Stimulated activated CD4-positive, alpha-beta T cell treated with anti-CD3 and anti-CD28 coated beads, Interleukin-4, amount 100 ng/mL, for 4 hours (primary cell): ENCODE measurements at places on chromosomes 6 and 20.
A peak's percentile ranks its signal among the peaks of the same experiment; 100 is the strongest.

- no peak for DNase-seq
Measured at GRCh38 chr20:3932681-3933080, 43.5 kb downstream of the PANK2 start.

- DNase-seq, result no peak
Measured at GRCh38 chr6:15369838-15370237, 124.0 kb downstream of the JARID2 start.

DNA sequence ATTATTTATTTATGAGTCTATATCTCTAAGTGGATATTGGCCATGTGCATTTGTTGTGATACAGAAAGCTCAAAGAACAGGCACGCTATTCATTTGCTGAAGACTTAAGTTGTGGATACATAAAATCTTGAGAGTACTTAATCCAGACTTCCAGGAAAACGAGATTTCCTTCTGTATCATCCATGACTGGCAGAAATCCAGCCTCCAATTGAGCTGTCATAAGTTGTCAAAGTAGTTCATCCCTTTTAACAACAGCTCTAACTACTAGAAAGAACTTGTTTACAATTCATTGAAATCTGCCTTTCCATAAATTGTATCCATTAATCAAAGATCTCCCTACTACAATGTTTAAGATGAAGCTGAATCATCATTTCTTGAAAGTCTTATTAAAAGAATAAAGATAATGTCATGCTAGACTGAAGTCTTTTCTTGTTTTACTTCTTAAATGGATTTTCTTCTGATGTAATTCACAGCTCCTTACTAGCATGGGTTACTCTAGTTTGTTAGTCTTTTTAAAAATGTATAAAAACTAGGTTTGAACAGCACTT is 447.3 kb upstream of the CITED2 start:
- DNase-seq, result no peak

DNA sequence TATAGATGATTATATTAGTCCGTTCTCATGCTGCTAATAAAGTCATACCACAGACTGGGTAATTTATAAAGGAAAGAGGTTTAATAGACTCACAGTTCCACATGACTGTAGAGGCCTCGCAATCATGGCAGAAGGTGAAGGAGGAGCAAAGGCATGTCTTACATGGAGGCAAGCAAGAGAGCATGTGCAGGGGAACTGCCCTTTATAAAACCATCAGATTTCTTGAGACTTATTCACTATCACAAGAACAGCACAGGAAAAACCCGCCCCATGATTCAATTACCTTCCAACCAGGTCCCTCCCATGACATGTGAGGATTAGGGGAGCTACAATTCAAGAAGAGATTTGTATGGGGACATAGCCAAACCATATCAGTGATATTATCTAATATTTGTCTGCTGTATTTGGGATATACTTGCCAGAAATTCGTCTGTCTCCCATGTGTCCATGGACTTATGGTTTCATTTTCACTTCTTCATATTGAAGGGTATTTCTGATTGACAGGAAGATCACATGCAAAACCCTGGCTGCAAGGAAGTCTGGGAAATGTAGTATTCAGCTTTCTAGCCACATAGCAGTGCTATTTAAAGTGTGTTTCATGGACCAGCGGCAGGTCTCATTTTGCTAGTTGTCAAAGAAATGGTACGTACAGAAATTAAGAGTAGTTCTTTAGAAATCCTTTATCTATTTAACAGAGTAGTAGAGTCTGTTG is 50.5 kb upstream of the PAK5 start:
- DNase-seq, result no peak

- no peak for DNase-seq
Measured at GRCh38 chr6:24844903-24845302, 46.2 kb upstream of the ARMH2 start.

GRCh38 chr20:57315976-57316480 is 13.6 kb upstream of the SPO11 start:
- DNase-seq, result no peak

DNA sequence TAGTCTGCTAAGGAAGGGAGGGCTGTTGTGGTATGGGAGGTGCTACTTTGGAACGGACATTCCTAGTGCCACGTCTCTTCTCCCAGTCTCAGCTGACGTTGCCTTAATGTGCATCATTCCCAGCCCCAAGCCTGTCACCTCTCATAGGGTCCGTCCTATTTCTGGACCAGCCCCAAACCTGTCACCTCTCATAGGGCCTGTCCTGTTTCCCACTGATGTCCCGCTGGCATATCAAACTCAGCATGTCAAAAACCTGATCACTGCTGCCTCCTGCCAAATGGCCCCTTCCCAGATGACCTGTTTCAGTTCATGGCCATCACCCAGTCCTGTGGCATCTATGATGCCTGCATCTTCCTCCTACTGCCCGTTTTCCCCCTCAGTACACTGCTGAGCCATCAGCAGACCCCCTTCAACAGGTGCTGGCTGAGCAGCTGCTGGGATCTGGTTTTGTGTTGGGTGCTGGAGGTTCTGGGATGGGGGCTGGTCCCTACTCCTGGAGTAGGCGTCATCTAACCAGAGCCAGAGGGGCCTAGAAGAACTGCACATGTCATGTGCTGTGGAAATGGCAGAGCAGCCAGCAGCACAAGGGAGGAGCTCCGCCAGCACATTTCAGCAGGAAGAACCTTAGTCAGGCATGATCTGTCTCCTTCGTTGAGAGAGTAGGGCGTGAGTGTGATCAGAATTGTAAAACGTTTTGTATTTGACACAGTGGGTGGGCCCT is 3.3 kb downstream of the ENTPD6 start:
- no peak for DNase-seq

- no peak for DNase-seq
Measured at GRCh38 chr6:131694832-131695426, 6.3 kb downstream of the OR2A4 start.

- DNase-seq, result no peak
Measured at GRCh38 chr6:46098678-46099077, 31.1 kb upstream of the ENPP4 start.

GRCh38 chr6:105058316-105058715 is 101.4 kb downstream of the LIN28B start:
- no peak for DNase-seq

GRCh38 chr6:160520043-160520904 is 143.8 kb downstream of the LPA start:
- DNase-seq, result peak; percentile 63

GRCh38 chr6:31717499-31718222 is 2.5 kb downstream of the LY6G6D start:
- no peak for DNase-seq

DNA sequence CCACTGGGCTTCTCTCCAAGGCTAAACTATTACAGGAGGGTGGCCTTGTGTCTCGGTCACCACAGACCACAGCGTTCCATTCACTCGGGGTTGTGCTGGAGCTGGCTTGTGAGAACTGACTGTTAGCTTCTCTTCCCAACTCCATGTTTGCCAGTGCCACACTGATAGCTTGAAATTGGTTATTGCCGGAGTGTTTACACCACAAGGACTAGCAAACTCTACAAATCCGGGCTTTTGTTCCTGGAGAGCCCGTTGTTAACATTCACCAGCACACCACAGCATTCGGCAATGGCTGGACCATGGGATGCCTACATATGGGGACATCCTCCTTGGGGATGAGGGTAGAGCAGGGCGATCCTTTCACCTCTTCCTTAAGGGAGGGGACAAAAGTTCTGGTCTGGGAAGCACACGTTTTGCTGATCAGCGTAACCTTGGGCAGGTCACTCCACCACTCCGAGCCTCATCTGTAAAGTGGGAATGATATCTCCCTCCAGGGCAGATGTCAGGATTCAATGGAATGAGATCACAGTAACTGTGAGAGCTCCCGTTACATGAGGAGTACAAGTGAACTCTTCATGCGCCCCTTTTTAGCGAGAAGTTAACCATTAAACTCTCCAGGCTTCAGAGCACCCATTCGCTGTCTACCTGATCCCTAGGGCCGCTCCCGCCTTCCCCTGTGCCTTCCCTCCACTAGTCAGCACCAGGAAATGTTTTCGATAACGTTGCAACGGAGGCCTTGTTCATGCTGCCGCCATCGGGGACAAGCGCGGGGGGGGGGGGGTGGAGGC is 41.7 kb upstream of the TTPAL start:
- DNase-seq, result no peak

- DNase-seq, result no peak
Measured at GRCh38 chr6:21965016-21965415, 331.8 kb downstream of the PRL start.

DNA sequence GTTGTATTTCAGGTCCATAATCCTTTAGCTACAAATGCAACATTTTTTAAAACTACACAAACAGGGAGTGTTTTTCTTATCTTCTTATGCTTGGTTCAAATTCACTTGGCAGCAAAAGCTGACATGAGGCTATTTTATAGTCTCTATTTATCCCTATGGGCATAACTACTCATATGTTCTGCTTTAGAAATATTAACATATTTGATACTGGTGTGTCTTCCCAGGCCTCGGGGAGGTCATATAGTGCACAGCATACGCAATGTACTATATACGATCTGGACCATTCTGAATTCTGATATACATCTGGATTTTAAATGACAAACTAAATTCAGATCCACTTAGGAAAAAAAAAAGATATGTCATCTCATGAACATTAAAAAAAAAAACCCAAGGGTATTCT is 69.2 kb downstream of the TFAP2C start:
- DNase-seq, result no peak

GRCh38 chr6:76840041-76840745 is 623.1 kb downstream of the HTR1B start:
- DNase-seq, result no peak

- DNase-seq, result no peak
Measured at GRCh38 chr20:47795214-47795907, 10.1 kb upstream of the SULF2 start.

- DNase-seq, result peak; percentile 70
Measured at GRCh38 chr6:29632789-29633533, at the start of gene GABBR1. Gene GABBR1 (minus strand): TSS chr6:29633183. CDS start chr6:29632385, 798 bp downstream.

DNA sequence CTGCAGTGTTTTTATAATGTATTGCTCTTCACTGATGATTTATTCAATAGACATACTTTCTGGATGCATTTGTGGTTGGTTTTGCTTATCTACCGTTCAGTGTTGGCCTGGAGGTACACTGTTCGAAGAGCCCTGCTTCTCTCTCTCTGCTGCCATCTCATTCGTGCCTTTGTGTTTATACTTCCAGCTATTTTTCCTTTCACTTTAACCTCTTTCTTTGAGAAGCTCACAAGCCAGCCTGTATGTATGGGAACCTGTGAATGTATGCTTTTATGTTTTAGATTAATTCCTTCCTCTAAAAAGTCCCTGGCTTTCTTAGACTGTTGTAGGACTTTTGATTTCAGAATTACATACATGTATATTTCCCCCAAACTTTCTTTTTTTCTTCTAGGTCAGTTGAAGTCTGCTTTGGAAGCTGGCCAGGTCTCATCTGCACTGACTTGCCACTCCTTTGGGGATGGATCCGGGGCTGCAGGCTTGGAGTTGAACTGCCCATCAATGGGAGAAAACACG is 83.0 kb downstream of the SCAND1 start:
- DNase-seq, result no peak

- no peak for DNase-seq
Measured at GRCh38 chr20:37193226-37193625, 13.9 kb upstream of the MROH8 start.

GRCh38 chr6:162704001-162704400 is 23.6 kb downstream of the PRKN start:
- DNase-seq, result no peak

DNA sequence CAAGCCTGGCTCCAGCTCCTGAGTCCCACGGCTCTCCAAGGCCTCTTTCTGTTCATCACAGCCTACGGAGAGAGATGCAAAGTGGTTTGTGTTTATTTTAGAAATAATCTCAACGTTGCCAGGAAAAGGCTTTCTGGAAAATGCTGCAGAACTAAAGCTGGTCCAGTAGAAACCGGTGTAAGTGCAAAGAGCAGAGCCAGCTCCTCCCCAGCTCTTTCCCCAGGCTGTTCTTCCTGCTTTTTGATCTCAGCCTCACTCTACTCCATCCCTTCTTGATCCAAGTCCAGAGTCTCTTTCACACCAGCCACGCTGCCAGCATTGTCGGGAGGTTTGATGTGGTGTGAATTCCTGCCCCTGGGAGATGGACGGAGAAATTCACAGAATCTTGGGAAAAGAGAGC is 69.8 kb downstream of the TMEM170B start:
- no peak for DNase-seq

GRCh38 chr6:35209622-35210247 is 4.0 kb upstream of the SCUBE3 start:
- no peak for DNase-seq

GRCh38 chr6:35199866-35200265 is 13.9 kb upstream of the SCUBE3 start:
- no peak for DNase-seq

GRCh38 chr20:14197097-14197496 is 140.3 kb downstream of the FLRT3 start:
- DNase-seq, result no peak

GRCh38 chr20:1721687-1722512 is 64.3 kb upstream of the SIRPG start:
- DNase-seq, result no peak

GRCh38 chr20:13302647-13303450 is 81.8 kb downstream of the ISM1 start:
- peak; percentile 25 for DNase-seq

GRCh38 chr20:48552550-48552949 is 275.2 kb downstream of the PREX1 start:
- DNase-seq, result no peak

- peak; percentile 48 for DNase-seq
Measured at GRCh38 chr6:26223650-26224546, 136.7 kb downstream of the HFE start.

- no peak for DNase-seq
Measured at GRCh38 chr6:147132889-147133288, 71.3 kb upstream of the STXBP5 start.

- no peak for DNase-seq
Measured at GRCh38 chr6:169671563-169671962, 30.3 kb downstream of the WDR27 start.

DNA sequence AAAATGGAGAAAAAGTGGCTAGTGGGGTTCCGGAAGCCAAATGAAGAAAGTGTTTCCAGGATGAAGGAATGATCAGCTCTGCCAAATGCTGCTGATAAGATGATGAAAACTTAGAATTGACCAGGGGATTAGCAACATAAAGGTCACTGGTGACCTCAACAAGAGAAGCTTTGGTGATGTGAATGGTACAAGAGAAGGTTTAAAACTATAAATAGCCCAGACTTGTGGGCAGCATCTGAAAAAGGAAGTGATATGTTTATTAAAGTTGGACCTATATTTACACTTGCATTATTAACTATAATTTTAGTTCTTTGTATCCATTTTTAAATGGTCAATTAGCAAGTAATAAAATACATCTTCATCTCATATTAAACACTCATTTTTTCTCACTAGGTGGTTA is 45.1 kb downstream of the CGA start:
- no peak for DNase-seq

GRCh38 chr20:54848984-54849538 is 373.7 kb downstream of the DOK5 start:
- DNase-seq, result no peak

- DNase-seq, result no peak
Measured at GRCh38 chr6:119129148-119129967, 50.9 kb upstream of the FAM184A start.

- DNase-seq, result no peak
Measured at GRCh38 chr20:33784225-33784624, 26.9 kb upstream of the CHMP4B start.

DNA sequence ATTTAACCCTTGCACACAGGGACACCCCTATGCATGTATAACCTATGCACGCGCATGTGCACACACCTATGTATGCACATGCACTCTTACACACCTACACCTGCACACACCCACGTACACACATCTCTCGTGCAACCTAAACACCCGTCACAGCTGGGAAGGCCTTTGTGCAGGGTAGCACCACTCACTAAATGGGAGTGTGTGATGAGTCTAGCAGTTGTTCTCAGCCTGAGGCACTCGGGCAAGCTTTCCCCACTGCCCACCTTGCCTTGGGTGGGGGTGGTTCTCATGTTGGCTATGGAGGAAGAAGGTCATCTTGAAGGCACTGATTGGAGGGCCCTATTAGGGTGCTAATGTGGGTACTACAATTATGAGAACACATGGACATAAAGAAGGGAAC is 85.8 kb downstream of the DLL1 start:
- no peak for DNase-seq
